ENCODE measurements at places on chromosomes 5 and 9.

GRCh38 chr9:108311745-108312144, 544.0 kb downstream of the ACTL7B start:
- DNase-seq: no peak

DNA sequence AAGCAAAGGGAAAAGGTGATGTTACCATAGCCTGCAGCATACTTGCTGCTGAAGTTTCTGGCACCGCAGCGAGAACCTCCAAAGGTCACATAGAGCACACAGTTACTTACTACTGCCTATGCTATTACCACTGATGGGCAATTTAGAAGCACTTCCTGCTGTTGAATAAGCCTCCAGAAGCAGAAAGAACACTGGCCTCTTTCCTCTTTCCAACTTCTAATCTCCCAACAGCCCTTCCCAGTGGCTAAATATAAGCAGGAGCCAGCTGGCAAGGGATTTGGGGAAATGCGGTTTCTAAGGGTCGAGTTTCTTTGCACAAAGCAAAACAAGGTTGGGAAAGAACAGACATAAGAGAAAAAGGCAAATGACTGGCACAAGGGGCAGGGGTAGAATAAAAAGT, 669.2 kb upstream of the ACO1 start:
- no peak for DNase-seq

DNA sequence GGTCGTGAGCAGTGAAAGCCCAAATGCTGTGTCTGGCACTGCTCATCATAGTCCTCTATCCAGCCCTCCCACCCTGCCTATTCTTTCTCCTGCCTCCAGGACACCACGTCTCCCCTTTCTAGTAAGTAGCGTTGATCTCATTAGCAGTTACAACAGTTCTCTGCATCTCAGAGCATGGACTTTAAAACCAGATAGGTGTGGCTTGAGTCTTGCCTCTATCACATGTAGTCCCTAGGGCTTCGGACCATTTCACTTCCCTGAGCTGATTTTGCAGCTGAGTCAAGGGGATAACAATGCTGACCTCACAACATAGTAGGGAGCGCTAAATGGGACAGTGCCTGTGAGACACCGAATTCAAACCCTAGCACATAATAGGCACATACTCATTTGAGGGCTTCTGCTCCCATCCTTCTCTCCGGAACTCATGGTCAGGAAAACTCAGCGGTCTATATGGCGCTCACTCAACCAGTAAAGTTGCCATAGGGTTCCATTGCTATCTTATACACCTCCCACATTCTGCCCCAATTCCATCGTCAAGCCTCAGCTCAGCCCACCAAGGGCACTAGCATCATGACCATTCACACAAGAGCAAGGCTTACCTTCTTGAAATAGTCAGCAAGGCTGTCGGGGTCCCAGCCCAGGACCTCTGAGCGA, 515 bp downstream of the LCP2 start:
- no peak for DNase-seq

- no peak for DNase-seq
These were observed 67.5 kb upstream of the ERCC6L2 start for GRCh38 chr9:95808011-95808410.

GRCh38 chr5:91059409-91059808, 323.7 kb downstream of the ARRDC3 start:
- DNase-seq: no peak

DNA sequence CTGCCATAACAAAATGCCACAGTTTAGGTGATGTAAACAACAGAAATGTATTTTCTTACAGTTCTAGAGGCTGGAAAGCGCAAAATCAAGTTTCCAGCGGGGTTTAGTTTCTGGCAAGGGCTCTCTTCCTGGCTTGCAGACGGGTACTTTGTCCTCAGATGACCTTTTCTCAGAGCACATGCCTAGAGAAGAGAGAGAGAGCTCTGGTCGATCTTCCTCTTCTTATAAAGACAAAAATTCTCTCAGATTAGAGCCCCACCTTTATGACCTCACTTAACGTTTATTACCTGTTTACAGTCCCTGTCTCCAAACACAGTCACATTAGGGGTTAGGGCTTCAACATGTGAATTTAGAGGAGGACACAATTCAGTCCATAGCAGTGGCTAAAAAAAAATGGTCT, 119.7 kb downstream of the CETN3 start:
- DNase-seq: no peak

GRCh38 chr9:77903666-77904285, 127.8 kb downstream of the GNAQ start:
- DNase-seq: no peak

- DNase-seq: no peak
These were observed 350.4 kb downstream of the OSTF1 start for GRCh38 chr9:75438716-75439115.

GRCh38 chr5:53481159-53481886, 894 bp downstream of the FST start:
- DNase-seq: no peak

GRCh38 chr5:107766439-107766838, 95.7 kb upstream of the EFNA5 start:
- no peak for DNase-seq

DNA sequence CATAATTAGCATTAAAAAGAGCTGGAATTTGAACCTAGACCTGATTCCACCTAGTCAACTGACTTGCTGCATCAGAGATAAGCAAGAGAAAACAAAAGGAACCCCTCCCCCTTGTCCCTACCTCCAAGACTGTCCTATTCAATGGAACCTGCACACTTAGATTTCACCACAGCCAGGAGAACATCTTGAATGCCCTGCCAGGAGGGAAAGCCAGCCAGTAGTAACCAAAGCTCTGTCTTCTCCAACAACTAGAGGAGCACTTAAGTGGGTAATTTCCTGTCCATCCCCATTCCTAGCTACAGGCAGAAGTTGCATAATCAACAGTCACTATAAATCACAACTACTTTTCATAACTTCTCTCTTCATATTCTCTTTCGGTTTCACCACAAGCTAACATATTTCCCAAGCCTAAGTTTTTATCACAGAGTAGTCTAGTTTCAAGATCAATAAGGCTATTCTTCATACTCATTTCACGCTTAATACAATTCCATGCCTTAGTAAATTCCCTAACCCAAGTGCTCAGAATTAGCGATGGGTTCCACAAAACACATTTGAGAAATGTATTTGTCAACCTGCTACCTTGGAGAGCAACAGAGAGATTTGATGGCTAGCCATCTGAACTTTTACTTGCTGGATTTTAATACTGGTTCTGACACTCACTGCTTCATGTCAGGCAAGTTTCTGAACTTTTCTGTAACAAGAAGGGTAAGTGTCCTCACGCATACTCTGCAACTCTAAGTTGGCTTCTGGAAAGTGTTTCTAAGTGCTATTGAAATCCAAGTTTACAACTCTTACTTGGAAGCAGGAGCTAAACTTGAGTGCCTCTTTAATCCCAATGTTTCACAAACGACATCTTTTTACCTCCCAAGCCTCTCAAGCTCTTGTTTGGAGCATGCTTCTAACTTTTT, 2.0 kb downstream of the DENND1A start:
- no peak for DNase-seq

- DNase-seq: no peak
These were observed 215.4 kb upstream of the TLX3 start for GRCh38 chr5:171093598-171093997.

DNA sequence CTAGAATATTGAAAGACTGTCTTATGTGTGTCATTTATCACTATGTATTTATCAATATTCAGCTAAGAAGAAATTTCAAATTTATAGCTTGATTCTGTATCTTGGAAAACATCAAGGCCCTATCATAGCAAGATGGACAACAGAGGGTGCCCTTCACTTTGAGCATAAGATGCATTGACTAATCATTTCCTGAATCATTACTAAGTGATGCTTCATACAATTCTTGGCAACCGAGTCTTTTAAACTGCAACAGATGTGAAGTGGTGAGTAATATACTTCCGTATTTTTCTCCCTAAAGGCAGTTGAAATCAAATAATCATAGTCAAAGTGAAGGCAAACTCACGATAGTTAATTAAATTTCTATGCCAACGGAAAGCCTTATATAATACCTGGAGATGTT, 318.6 kb upstream of the RGMB start:
- no peak for DNase-seq

GRCh38 chr9:74847478-74848152, 40.1 kb downstream of the TRPM6 start:
- no peak for DNase-seq

GRCh38 chr5:140251527-140251973, 51.4 kb downstream of the PFDN1 start:
- DNase-seq: no peak
